ENCODE measurements at places on chromosomes 2 and 18.

GRCh38 chr2:173401716-173402326 is 47.1 kb downstream of the CDCA7 start:
- no peak for DNase-seq

- DNase-seq: no peak
Measured at GRCh38 chr2:237742614-237743013, 56.0 kb upstream of the RBM44 start.

GRCh38 chr2:172863341-172863740 is 127.7 kb downstream of the RAPGEF4 start:
- DNase-seq: no peak

GRCh38 chr2:156437272-156437930 is 1.2 kb downstream of the GPD2 start:
- peak; percentile 21 for DNase-seq

DNA sequence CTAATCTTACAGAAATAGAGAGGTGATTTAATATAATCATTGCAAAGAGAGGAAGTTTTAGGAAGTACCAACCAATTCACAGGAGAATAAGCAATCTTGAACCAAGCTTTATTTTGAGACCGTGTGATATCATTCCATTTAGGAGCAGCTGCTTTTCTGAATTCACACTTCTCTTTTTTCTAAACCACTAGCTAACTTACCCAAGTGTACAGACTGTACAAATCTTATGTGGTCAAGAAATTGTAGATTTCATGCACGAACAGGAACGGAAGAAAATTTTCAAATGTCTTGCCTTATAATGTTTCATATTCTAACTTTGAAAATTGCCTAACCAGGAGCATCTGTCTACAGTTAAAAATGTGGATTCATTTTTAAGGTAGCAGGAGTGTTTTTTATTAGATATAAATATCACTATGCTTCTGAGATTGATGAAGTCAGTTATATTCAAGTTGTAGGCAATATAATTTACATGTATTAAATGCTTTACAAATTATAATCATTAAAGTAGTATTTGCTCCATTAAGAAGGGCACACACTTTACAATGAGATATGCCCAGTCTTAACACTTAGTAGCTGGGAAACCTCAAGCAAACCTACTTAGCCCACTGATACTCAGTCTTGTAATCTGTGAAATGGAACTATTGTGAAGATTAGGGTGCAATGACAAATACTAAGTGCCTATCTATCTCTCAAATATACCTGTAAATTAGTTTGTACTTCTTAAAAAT is 302.2 kb upstream of the STON1 start:
- DNase-seq: no peak

GRCh38 chr18:35983818-35984217 is 11.3 kb downstream of the RMP24 start:
- no peak for DNase-seq

GRCh38 chr18:67041334-67041733 is 437.4 kb upstream of the CDH19 start:
- DNase-seq: no peak

- no peak for DNase-seq
Measured at GRCh38 chr2:239625156-239625845, 224.5 kb upstream of the HDAC4 start.

- DNase-seq: no peak
Measured at GRCh38 chr18:51953521-51953920, 386.5 kb upstream of the DCC start.

GRCh38 chr2:101704046-101704466 is 6.5 kb downstream of the MAP4K4 start:
- DNase-seq: no peak

- no peak for DNase-seq
Measured at GRCh38 chr2:26950246-26950645, 20.2 kb upstream of the MAPRE3 start.

DNA sequence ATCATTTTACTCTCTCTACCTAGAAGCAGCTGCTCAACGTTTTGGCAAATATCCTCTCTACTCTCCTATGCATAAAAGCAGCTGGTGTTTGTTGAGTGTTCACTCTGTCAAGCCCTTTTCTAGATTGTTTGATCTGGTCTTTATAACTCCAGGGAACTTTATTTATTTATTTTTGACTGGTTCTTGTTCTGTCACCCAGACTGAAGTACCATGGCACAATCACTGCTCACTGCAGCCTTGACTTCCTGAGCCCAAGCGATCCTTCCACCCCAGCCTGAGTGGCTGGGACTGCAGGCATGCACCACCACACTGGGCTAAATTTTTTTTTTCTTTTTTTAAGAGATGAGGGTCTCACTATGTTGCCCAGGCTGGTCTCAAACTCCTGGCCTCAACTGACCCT is 12.7 kb downstream of the CATIP start:
- DNase-seq: no peak

DNA sequence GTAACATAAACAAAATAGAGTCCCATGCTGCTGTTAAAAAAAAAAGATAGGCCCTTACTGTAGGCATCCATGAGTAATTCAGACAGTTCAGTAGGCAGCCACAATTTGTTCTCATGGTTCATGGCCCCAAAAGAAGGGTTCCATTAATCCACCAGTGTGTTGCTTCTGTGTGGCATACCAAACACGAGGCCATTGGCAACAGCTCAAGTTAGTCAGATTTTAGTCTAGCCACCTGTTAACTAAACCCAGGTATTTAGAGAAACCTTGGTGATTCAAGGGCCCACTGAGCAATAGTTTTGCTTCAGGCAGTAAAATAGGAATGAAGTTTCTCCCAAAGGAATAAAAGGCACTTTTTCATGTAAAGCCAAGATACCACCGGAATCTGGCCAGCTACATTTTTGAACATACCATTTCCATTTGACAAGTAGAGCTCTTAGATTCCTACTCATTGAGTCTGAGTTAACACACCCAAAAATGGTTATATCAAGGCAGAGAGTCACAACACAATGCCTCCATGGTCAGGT is 80.1 kb upstream of the SRD5A2 start:
- DNase-seq: no peak

GRCh38 chr18:24400587-24400986 is 3.0 kb upstream of the OSBPL1A start:
- no peak for DNase-seq

DNA sequence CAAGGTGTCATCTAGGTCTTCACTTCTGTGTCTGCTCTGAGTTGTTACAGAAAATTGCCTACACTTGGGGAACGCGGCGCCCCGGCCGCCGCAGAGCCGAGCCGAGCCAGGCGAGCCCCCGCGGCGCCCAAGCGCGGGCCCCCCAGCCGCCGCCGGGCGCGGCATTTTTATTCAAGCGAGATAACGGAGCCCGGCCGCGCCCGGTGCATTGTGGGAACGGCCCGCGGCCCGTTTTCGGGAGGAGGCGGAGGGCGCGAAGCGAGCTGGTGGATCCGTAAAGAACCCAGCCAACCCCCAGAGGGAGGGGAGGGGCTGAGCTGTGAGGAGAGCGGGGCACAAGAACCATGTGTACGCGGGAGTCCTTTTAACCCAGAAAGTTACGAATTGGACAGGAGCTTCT is 191.8 kb downstream of the FTCDNL1 start:
- peak; percentile 69 for DNase-seq

- peak; percentile 0 for DNase-seq
Measured at GRCh38 chr2:56749152-56749752, 565.5 kb downstream of the CCDC85A start.

DNA sequence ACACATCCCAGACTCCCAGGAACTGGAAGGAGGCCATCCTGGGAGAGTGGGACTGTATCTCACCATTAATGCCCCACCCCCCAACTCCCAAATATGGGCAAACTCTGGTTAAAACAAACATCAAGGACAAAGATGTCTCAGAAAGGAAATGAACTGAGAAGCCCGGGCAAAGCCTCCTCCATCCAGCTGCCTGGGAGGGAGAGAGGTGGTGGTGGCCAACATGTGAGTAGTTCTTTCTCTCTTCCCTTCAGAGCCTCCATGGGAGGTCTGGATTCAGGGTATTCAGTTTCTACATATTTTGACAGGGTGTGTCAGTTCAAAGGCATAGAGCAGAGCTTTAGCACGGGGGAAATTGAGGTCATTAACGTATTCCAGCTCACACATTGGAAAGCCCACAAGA is 57.5 kb downstream of the CXCR4 start:
- no peak for DNase-seq

DNA sequence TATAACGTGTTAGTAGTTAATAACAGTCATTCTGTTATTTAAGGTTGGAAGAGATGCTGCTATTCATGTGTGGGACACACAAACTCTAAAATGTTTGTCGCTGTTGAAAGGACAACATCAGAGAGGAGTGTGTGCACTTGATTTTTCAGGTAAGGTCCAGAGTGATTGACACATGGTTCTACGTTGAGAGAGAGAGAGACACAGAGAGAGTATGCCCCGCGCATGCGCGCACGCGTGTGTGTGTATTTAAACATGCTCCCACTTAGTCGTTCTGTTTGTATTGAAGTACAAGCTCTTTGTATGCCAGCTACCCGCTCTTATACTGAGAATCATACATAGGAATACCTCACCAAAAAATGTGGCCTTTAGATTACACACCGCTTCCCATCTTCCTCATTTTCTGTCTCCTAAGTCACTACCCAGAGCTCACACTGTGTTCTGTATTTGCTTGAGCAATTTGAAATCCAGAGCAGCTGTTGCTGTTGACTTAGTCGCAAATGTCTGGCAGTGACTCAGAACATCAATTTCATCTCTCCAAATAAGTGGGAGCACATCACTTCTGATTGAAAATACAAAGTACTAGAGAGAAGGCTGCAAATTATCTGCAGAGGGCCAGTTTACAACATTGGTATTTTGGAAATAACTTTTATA is 148.1 kb downstream of the EML6 start:
- no peak for DNase-seq

- no peak for DNase-seq
Measured at GRCh38 chr2:69964353-69964841, 3.0 kb upstream of the ASPRV1 start.

DNA sequence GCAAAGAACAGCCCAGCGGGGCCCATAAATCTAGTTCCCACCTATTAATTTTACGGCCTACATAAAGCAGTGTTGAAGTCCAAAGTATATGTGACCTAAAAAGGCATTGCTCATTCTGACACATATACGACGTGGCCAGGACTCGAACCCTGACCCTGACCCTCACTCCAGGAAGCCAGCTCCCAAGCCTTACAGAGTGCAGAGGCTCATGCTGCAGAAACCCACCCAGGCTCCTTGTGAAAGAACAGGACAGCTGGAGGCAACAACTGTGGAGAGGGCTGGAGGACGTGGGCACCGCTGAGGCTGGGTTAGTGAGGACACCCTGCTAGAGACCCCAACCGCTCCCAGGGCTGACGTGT is 221.6 kb downstream of the CYP26B1 start:
- peak; percentile 2 for DNase-seq

GRCh38 chr2:72133721-72134407 is 13.8 kb downstream of the CYP26B1 start:
- no peak for DNase-seq

DNA sequence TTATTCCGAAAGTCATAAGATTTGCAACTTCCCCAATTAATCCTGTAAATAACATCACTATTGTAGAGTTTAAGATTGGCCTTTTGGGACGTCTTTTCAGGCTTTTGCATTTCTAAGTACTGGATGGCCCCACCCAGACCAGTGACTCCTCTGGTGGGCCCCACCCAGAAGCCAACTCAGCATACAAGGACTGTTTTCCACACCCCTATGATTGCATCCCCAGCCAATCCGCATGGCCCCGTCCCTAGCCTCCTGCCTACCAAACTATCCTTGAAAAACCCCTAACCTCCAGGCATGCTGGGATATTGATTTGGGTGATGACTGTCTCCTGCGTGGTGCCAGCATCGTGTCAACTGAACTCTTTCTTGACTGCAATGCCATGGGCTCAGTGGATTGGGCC is 24.5 kb upstream of the TGIF1 start:
- DNase-seq: peak; percentile 65

DNA sequence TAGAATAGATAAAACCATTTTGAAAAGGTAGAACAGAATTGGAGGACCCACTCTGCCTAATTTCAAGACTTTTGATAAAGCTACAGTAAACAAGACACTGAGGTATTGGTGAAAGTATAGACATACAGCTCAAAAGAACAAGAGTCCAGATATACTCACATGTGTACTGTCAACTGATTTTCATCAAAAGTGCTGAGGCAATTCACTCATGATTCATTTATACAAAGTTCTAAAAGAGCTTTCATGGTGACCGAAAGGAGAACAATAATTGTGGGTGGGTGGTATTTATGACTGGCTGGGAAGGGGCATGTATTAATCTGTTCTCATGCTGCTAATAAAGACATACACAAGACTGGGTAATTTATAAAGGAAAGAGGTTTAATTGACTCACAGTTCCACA is 7.3 kb downstream of the MAP4K3 start:
- DNase-seq: no peak

DNA sequence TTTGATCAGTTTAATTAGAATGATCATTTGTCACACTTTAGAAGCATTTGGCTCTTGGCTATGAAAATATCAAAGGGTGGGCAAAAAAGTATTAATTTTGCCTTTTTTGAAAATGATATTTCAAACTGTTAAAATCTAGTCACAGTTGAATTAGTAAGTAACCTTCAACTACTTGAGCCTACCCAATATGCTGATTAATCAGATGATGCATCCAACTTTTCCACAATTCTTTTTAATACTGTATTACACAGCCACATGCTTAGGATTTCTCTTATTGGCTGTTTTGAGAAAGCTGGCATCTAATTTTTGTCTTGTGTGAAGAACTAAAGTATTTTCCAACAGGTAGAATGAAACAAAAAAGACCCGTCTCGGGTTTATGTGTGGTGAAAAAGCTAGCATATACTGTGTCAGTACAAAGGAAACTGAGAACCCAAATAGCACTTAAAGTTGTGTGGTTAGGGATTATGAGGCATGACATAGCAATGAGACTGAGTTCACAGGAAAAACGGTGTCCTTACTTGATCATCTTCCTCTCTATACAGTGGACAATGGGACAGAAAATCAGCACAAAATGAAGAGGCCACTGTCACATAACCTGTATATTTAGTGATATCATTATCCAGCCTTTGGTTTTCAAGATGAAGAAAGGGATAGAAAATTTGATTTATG is 11.7 kb downstream of the OSBPL6 start:
- no peak for DNase-seq

- DNase-seq: peak; percentile 1
Measured at GRCh38 chr18:4636967-4637366, 181.9 kb upstream of the DLGAP1 start.

DNA sequence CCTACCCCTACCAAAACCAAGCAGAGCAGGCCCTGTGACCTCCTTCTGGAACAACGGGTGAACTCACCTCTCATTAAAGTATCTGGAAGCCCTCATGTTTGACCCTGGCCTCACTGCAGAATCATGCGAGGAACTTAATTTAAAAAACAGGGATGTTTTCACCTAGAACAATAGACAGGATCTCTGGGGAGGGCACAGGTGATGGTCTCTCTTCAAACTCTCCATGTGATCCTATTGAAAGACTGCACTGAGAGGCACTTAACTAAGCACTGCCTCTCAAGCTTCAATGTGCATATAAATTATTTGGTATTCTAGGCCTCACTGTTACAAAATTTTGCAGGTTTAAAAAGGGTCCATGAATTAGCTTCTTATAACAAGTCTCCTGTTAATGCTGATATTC is 7.5 kb downstream of the ZNF519 start:
- DNase-seq: no peak

- DNase-seq: no peak
Measured at GRCh38 chr18:56168049-56168781, 470.2 kb downstream of the TXNL1 start.

- DNase-seq: no peak
Measured at GRCh38 chr2:139940686-139941085, 1160.5 kb upstream of the NXPH2 start.

Data from K562 (cell line).